T-helper 2 cell (primary cell): ENCODE measurements at places on chromosomes 3 and 15.

GRCh38 chr3:79230266-79230665, 537.5 kb downstream of the ROBO1 start:
- no peak for DNase-seq

- no peak for DNase-seq
Observed at GRCh38 chr3:139611528-139611927, 66.2 kb downstream of the NMNAT3 start.

DNA sequence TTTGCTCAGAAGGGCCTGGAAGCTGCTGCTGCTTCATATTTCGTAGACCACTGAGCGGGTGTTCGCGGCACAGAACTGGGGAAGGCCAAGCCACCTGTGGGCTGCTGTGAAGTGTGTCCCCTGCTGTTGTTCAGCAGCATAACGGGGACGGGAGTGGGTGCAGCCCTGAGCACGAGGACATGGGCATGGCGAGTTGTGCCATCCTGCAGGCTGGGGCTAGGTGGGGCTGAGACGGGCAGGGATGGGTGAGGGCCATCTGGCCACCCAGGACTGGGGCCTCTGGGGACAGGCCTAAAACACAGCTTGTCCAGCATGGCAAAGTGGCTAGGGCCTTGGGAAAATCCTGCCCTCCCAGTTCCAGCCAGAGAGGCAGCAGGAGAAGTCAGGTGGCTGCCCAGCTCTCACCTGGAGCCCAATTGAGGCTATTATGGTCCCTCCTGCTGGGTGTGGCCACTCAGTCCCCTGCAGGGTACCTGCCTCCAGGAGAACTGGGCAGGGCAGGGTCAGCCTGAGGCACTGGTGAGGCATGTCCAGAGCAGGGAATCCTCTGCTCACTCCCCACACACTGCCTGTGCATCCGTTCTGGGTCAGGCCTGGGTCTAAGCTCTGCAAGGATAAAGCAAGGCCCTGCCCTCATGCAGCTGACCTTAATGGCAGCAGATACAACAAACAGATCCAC, 29.5 kb downstream of the CFAP100 start:
- no peak for DNase-seq

DNA sequence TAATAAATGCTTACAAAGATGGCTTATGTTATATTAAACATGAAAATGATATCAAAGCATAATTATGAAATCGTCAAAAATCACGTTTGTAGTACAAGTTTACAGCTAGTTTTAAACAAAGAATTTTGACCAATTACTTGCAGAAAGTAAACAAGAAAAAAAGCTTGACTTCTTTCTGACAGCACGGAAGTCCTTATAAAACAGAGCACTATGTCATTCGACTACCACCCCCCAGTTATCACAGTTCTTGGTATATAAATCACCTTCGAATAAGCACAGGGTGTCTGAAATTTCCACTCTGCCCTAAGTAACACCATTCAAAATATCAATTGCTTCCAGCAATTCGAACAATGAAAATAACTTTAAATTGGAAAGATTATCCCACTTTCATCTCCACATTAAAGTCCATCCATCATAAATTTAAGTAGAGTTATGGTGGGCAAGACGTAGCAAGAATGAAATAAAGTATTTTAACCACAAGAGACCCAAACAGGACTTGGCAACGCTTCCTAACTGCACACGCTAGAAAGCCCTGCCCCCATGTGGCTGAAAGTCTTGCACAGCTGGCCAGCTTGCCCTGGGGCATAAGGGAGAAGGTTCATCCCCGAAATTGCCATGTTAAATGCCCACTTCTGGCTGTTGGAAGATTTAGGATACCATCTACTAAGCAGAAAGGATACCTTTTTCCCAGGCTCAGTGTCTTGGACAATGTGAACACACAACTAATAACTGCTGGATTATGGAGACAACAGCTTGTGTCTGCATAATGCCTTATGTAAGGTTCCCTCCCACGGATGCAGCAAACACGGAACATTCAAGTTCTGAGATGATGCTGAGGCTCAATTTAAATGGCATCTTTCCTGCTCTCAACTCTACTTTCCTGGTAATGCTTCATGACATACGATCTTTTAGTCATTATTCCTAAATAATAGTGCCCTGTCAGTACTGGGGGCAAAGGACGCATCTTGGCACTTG, 116.4 kb upstream of the TJP1 start:
- DNase-seq: no peak

GRCh38 chr3:23356169-23356568, 153.0 kb downstream of the UBE2E2 start:
- no peak for DNase-seq

DNA sequence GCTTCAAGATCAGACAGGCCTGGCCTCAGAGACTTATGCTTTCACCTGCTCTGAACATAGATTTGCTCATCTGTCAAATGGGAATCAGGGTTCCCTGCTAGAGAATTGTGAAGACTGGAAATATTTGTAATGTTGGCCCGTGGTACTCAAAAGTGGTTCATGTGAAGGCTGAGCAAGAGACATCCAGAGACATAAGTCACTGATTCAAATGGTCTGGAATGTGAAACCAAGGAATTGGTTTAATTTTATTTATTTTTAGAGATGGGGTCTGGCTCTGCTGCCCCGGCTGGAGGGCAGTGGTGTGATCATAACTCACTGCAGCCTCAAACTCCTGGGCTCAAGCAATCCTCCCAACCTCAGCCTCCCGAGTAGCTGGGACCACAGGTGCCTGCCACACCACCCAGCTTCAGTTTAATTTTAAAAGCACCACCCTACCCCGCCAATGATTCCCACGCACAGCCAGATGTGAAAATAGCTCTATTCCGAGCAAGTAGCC, 60.1 kb downstream of the DAPK2 start:
- no peak for DNase-seq

- no peak for DNase-seq
Observed at GRCh38 chr15:81384891-81385720, 11.1 kb upstream of the TMC3 start.

DNA sequence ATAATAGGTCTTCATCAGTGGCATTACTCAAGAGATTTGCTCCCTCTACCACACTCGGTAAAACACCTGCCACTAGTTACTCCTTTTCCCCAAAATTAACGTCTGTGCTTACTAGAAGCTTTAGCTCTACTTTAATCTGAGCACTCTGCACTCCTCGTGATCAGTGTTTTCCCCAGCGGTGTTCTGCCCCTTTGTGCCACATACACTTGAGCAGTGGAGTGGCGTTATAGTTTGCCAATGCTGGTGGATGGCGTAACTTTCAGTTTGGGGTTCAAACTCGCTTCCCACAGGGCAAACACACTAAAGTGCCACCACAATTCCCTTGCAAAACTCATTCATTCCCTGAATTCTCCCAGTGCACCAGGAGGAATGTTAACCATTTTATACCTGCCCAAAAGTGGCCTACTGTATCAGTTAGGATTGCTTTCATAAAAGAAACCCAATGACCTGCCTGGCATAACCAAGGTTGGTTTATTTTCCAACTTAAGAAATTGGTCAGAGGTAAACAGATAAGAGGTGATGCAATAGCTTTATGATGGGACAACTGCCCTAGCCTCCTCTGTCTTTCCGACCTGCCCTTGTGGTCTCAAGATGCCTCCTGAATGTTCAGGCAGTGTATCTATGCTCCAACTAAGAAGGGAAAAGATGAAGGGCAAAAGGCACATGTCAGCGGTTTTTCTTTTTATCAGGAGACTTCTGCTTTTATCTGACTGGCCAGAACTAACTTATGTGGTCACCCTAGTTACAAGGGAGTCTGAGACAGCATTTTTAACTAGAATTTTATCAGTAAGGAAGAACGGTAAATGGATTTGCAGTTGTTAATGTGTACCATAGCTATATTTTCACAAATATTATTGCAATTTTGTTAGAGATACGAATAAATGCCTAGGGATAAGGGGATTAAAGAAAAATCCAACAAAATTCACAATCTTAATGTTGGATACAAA, 83.9 kb downstream of the FSIP1 start:
- DNase-seq: no peak

GRCh38 chr3:122628567-122628966, 51.1 kb downstream of the PARP15 start:
- no peak for DNase-seq

- DNase-seq: no peak
Observed at GRCh38 chr3:124563376-124563775, 166.9 kb upstream of the UMPS start.

DNA sequence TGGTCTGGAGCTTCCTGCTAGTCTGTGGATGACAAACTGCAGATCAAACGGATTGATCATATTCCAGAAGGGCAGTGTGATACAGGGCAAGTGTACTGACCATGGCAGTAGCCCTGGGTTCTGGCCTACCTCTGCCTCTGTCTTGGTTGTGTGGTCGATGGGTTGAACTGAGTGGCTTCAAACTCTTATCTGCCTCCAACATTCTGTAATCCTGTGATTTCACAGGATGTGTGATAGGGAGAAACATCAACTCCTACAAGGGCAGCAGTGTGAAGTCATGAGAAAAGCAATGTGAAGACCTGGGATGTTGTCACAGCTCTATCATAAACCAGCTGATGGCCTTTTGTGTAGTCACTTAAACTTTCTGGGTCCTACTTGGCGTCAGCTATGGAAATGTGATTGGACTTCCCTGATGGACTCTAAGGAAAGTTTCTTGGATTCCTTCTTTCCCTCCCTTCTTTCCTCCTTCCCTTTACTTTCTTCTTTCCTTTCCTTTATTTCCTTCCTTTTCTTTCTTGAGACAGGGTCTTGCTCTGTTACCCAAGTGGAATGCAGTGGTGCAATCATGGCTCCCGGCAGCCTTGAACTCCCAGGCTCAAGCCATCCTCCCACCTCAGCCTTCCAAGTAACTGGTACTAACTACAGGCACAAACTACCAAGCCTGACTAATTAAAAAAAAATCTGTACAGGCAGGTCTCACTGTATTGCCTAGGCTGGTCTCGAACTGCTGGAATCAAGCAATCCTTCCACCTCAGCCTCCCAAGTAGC, 114.8 kb downstream of the BBX start:
- no peak for DNase-seq

- no peak for DNase-seq
Observed at GRCh38 chr3:113839551-113839950, 963 bp downstream of the GRAMD1C start.

DNA sequence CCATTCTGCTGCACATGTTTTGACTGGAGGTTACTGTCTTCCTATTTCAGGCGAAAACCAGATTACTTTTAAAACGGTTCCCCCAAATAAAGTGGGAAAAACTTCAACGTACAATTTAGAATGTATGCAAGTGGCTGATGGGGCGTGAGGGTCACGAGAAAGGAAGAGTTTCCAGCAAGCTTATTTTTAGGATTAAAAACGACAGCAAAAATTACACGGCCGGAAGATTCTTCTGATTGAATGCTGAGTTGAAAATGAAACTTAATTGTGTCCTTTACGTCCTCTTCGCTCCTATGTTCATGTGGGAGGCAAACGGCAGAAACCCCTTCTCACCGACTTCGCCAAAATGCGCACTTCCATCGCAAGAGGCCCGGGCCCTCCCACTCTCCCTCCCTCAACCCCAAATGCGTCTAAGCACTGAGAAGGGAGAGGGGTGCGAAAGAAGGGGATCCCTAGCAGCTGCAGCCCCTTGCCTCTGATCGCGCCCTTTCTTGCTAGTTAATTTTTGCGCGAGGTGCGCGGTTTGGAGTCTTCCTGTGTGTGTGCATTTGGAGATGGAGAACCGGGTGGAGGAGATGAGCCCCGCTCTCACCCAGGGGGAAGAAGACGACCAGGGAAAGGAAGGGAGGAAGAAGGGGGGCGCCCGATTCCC, 656 bp downstream of the CD47 start:
- peak; percentile 76 for DNase-seq
